RPMI8226 (cell line): ENCODE measurements at places on chromosomes 11 and 22.

DNA sequence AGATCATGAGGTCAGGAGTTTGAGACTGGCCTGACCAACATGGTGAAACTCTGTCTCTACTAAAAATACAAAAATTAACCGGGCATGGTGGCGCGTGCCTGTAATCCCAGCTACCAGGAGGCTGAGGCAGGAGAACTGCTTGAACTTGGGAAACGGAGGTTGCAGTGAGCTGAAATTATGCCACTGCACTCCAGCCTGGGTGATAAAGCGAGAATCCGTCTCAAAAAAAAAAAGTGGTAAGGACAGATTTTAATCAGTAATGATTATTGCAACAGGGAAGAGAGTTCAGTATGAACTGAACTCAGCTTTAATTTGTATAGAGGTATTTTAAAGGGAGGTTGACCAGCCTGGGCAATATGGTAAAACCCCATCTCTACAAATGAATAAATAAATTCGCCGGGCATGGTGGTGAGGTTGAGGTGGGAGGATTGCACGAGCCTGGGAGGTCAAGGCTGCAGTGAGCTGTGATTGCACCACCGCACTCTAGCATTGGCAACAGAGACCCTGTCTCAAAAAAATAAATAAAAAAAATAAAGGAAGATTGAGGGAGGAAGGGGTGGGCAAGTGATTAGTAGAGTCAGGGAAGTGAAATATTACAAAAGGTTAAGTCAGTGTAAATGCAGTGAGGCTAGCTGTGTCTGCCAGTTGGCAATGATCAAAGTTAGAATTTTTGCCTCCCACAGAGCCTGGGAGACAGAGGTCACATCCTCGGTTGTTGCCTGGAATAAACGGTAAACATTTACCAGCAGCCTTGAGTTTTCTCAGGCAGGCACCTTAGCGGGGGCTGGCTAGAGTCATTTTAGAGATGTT is 2.6 kb upstream of the MCM5 start:
- DNase-seq, result no peak

- DNase-seq, result no peak
These were observed 110.1 kb downstream of the CCDC81 start for GRCh38 chr11:86484795-86485166.

- no peak for DNase-seq
These were observed 381.4 kb upstream of the MPPED2 start for GRCh38 chr11:30967579-30967978.

DNA sequence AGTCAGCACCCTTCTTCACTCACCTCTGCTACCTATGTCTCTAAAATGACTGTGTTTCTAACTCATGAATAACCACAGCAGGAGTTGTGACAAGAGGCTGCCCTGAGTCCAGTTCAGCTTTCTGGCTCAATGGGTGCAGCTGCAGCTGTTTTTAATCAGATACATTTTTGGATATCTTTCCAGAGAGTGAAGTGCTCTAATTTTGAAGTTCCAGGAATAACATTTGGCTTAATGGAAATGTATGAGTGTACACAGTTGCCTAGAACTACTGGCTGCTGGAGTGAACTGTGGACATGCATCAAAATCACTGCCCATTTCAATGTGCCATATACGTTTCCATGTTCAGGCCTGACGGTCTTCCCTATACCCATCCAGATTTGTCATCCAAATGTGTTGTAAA is 769.5 kb upstream of the ANO3 start:
- DNase-seq, result no peak

DNA sequence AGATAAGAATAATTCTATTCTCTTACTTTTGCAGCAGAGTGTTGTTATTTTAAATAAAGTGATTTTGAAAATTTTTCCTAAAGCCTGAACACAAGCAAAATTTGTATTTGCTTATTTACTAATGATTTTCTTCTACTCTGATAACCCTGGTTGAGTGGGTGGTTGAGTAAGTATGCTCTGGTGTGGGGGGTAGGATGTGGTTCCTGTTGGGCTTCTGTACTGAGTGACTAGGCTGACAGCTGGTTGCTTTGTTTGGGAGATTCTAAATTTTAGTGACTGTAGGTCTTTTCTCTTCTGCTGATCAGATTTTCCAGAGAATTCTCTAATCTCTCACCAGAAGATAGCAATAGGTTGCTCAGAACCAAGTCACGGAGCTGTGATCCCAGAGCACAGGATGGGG is 61.6 kb downstream of the METTL15 start:
- DNase-seq, result no peak

- peak; percentile 81 for DNase-seq
These were observed 28.9 kb downstream of the MFNG start for GRCh38 chr22:37457093-37457893.

DNA sequence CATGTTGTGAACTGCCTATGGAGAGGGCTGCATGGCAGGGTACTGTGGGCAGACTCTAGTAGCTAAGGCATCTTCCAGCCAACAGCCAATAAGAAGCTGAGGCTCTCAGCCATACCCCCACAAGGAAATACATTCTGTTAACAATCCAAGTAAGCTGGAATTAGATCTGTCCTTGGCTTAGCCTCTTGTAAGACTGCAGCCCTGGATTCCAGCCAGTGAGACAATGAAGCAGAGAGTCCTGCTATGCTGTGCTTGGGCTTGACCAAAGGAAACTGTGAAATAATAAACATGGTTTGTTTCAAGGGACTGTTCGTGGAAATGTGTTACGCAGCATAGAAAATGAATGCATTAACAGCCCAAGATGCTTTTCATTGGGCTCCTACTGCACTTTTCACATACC is 1097.4 kb upstream of the CCDC90B start:
- no peak for DNase-seq

DNA sequence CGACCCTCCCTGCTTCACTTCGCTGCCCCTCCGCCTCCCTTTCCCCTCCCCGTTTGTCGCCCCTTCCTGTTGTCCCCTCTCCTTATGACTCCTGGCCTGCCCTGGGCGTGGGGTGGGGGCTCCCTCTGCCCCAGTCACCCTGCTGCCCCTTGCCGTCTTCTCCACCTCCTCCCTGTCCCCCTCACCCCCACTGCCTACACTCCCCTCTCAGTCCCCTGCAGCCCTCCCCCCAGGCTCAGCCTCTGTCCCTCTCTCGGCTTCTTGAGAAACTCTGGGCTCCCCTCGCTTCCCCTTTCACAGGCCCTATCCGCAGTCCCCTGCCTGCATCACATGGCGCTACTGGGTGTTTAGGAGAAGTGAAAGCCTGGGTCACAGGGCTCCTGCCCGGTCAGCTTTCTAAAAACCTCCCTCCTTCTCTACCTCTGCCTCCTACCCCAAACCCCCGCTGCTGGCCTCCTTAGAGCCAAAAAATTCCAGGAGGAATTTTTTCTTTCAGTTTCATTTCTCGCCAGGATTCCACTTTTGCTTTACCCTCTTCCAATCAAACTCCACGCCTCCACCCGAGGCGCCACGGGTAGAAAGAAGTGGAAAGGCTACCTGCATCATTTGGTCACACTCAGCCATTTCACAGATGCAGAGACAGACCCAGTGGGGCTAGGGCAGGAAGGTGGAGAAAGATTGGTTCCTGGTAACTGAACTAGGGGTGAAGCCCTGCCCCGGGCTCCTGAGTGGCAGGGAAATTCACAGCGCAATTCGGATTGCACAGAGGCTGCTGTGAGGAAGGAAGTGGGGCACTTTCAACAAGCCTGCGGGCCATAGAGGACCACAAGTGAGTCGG is at the start of gene SLC15A3:
SLC15A3 (minus strand) TSS at position 273 of the 838 bp plus-strand sequence. CDS start 625 bp downstream, outside the sequence.
- DNase-seq, result peak; percentile 93

DNA sequence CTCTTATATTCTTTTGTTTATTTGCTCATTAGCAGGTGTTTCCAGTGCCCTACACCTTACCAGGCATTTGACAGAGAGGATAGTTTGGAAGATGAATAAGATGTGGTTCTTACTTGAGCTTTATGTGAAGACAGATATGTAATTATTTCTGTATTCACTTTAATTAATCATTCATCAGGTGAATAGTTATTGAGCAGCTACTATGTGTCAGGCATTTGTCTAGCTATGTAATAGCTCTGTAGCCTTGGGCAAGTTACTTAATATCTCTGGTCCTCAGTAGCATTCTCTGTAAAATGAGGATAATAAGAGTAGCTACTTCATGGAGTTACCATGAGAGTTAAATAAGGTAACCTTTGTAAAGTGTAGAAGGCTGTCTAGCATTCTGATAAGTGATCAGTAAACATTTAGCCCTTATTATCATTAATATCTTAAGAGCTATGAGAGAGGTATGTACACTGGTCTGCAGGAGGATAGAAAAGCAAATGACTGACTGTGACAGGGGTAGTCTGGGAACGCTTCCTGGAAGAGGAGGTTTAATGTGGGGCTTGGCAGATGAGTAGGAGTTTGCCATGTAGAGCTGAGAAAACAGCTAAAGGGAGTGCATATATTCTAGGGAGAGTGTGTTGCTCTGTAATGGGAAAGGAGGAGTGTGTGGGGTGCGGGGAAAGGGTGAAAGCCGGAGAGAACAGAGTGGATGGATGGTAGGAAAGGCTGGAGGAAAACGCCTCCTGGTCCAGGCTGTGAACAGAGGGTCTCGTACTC is 56.1 kb downstream of the MICAL2 start:
- no peak for DNase-seq

- DNase-seq, result no peak
These were observed 15.3 kb downstream of the MACROD1 start for GRCh38 chr11:64150481-64151239.

GRCh38 chr11:42521994-42522393 is 789.8 kb upstream of the API5 start:
- DNase-seq, result no peak

GRCh38 chr11:17405232-17406005 is 17.0 kb upstream of the KCNJ11 start:
- DNase-seq, result peak; percentile 86

DNA sequence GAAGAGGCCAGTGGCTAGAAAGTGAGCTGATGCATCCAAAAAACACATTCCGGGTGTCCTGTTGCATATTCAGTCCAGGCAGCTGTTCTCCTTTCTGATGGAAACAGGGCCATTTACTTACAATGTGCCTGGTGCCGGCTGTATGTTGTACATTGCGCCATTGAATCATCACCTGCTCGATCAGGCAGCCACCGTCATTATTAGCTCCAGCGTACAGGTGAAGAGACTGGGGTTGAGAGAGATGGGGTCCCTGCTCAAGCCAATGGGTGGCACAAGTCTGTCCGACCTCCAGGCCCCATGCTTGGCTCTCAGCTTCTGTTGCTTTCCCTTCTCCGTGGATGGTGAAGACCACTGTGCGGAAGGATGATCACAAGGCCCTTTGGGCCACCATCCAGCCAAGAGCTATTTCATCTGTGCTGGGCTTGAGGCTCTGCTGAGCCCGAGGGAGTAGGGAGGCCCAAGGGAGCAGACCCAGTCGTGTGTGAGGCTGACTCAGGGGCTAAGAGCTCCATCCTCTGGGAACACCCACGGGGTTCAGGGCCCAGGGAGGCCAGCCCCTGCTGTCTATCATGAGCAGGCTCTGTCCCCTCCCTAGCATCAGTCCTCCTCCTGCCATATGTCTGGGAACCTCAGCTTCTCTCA is 20.7 kb upstream of the EMID1 start:
- no peak for DNase-seq

DNA sequence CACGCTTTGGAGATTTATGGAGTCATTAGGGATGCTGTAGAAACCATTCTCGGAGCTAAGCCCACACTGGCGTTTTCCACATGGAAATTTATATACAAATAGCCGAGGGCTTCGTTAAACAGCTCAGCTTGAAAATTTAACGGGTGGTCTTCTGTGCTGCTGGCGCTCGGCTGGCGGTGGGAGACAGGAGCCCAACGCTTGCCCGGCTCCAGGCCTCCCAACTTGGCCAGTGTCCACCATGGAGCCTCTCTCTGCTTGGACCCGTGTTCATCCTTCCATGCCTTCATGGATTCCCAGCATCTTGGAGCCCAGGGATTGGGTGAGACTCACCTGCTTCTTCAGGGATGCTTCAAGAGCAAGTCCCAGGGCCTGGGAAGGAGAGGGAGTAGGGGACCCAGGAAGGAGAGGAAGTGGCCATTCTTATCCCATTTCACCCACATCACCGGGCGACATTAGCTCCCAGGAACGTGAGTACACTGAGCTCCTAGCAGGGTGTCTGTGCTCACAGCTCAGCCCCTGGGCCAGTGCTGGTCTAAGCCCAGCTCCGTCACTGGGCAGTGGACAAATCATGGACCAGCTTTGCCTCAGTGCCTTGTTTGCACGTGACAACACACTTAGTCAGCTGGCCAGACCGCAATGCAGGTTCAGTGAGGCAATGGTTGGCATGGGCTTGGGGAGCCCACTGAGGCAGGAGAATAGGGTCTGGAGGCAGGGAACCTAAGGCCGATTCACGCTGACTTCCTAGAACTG is 944.3 kb downstream of the BRD1 start:
- no peak for DNase-seq

DNA sequence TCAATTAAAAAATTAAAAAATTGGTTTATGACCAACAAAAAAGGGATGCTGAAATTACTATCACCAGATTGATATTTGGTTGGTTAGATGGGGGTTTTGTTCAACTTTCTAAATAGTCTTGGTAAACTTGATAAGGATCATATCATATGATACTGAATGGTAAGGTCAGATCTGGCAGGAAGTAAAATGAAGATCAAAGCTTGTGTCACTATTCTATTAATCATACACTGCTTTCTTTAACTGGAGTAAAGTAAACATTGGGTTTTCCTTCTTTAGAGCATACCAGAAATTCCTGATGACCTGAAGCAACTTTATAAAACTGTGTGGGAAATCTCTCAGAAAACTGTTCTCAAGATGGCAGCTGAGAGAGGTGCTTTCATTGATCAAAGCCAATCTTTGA is 40.2 kb downstream of the RRM1 start:
- DNase-seq, result no peak
